ENCODE measurements at places on chromosomes 13 and 19. TPM values are rescaled to one million over a fixed set of nuclear protein-coding genes. Genes with fewer than 3 reads are reported as not detected.

DNA sequence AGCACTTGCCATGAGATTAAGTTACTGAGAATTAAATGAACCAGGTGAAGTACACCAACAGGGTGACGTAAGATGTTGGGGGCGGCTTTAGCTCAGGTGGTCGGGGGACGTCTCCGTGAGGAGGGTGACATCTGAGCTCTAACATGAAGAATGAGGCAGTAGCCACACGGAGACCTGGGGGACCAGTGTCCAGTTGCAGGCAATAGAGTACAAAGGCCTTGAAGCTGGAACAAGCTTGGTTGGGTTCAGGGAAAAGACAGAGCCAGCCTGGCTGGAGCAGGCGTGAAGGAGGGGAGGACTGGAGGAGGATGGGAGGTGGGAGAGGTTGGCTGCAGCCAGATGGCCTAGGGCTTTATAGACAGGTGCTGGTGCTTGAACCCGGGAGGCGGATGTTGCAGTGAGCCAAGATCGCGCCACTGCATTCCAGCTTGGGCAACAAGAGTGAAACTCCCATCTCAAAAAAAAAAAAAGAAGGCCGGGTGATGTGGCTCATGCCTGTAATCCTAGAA lies 1.6 kb downstream of the SPINT2 start:
- DNase-seq = no peak

The RNF17 gene
- total RNA-seq = not detected

The CBARP gene
- 2.2 TPM for total RNA-seq

- no peak for DNase-seq
Measured at GRCh38 chr13:103469771-103470170, 403.6 kb upstream of the SLC10A2 start.

The FCER2 gene
- total RNA-seq = not detected

DNA sequence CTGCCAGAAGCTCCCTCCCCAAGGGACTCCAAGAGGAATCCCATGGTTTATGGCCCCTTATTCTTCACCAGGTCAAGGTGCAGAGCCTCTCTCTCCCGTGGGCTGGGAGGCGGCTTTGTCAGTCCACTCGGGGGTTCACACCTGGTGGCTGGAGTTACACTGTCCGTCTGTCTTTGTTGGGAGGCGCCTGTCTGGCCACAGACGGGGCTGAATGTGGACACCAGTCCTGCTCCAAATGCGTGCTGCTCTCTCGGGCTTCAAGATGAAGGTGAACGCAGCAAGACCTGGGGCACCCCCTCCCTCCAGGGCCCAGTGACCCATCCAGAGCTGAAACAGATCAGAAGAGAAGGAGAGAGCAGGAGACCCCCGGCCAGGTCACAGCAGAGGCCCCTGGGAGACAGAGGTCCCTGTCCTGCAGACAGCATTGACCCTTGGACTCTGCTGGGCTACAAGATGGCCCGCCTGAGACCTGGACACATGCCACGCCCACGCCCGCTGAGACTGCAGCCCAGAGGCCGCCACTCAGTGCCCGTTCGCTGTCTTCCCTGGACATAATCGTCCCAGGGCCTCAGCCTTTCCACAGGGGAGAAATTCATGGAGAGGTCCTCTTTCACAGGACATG lies 29.9 kb upstream of the TUBGCP3 start:
- no peak for DNase-seq

- DNase-seq = no peak
Measured at GRCh38 chr19:49475191-49475917, 1.3 kb downstream of the FLT3LG start.

- DNase-seq = no peak
Measured at GRCh38 chr19:709965-710571, 1.3 kb downstream of the PALM start.

GRCh38 chr13:26216042-26216441 lies 6.1 kb downstream of the RNF6 start:
- DNase-seq = no peak

The SHISA7 gene
- total RNA-seq = not detected

The KLC3 gene
- total RNA-seq = 0.07 TPM

- DNase-seq = no peak
Measured at GRCh38 chr13:24887759-24888158, 123.8 kb downstream of the RNF17 start.

GRCh38 chr13:112530861-112531260 lies 57.1 kb downstream of the TUBGCP3 start:
- DNase-seq = no peak

The CEACAM20 gene
- not detected for total RNA-seq

- DNase-seq = no peak
Measured at GRCh38 chr19:49712397-49712859, 21.5 kb downstream of the CPT1C start.

GRCh38 chr13:99297331-99297730 lies 9.9 kb downstream of the GPR183 start:
- no peak for DNase-seq

DNA sequence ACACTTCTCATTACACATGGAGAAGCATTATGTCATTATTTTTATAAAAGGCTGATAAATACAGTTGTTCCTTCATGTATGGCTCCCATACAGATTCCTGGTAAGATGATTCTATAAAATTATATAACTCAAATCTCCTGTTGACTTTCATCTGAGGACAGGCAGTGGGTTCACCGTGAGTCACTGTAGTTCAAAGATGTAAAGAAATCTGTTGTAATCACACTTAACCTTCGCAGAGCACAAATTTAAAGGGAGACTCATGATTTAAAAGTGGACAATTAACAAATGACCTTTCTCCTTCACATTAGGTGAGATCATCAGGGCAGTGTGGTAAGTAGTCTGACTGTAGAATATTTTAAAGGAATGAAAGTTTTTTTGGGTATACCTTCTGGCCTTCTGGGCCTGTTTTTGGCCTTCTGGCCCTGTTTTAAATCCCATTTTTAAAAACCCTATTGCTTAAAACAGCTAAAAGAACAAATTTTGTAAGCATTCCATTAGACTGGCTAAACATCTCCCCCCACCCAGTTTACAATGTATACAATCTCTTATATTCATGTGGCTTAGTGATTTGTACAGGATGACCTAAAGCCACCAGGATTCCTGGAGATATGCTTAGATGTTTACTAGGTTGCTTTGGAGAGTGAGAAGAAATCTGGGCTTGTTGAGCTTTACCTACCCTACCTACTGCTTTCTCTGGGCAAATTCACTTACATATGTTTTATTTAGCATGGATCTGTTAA lies 171.2 kb downstream of the ITGBL1 start:
- DNase-seq = no peak

The ZNF112 gene
- 9.1 TPM for total RNA-seq

The ZNF208 gene
- not detected for total RNA-seq

The ZNF728 gene
- total RNA-seq = not detected

DNA sequence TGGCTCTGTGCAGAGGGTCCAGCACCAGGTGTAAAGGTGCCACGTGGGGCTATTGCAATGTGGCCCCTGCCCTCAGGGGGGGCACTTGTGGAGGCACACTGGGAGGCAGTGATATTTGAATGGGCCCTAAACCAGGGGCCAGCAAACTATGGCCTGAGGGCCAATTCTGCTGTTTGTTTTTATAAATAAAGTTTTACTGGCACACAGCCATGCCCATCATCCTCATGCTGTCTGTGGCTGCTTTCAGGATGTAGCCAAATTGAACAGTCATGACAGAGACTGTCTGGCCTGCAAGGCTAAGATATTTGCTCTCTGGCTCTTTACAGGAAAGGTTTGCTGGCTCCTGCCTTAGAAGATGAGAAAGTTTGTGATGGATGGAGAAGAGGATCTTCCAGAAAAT lies 33.9 kb upstream of the RANBP3 start:
- DNase-seq = no peak

The CDX2 gene
- total RNA-seq = not detected

The MUC16 gene
- under 0.01 TPM for total RNA-seq

- DNase-seq = peak; percentile 57
Measured at GRCh38 chr19:16566161-16566560, 6.1 kb downstream of the SLC35E1 start.

GRCh38 chr13:30906411-30907051 lies 460 bp downstream of the MEDAG start:
- DNase-seq = no peak

- no peak for DNase-seq
Measured at GRCh38 chr19:35013820-35014754, 14.0 kb downstream of the GRAMD1A start.

DNA sequence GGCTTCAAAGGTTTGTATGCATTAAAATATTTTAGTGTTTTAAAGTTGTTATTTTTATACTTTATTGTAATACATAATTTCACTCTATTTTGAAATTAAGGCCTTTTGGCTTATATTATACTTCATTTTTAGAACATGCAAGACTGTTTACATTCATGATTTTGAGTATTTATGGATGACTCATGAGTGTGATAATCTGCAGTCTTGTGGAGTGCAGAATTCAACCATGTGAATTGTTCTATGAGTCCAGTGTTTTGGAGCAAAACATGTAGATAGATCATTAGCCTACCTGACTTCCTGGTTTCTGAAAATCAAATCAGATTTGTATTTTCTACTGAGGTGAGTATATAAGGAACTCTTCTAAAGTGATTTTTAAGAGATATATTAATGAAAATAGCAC lies 241.8 kb downstream of the PCCA start:
- DNase-seq = no peak

DNA sequence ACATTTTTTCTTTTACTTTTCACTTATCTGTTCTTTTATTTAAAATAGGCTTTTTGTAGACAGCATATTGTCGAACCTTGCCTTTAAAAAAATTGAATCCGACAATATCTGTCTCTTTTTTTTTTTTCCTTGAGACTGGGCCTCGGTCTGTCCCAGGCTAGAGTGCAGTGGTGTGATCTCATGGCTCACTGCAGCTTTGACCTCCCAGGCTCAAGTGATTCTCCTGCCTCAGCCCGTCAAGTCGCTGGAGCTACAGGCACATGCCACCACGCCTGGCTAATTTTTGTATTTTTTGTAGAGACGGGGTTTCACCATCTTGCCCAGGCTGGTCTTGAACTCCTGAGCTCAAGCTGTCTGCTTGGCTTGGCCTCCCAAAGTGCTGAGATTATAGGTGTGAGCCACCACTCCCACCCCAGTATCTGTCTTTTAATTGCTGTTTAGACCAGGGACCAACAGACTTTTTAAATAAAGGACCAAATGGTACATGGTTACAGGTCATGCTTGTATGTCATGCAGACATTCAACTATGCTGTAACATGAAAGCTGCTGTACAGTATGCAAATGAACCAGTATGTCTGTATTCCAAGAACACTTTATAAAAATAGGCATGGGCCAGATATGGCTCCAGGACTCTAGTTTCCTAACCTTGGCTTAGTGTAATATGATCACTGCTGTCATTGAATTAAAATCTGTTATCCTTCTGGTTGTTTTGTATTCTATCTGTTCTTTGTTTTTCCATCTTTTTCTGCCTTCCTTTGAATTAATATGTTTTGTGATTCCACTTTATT lies 80.3 kb downstream of the GJA3 start:
- no peak for DNase-seq

DNA sequence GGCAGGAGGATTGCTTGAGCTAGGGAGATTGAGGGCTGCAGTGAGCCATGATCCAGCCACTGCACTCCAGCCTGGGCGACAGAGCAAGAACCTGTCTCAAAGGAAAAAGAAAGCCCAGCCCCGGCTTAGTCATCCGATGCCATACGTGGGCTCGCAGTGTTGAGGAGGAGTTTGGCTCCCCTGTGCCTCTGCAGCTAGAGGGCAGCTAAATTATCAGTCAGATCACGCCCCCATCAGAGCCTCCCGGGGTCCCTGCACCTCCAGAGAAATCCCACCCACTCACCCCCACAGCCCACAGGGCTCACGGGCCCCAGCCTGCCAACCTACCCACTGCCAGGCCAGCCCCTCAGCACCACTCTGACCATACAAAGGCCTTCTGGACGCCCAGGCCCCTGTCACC lies 27.6 kb downstream of the MAU2 start:
- no peak for DNase-seq

DNA sequence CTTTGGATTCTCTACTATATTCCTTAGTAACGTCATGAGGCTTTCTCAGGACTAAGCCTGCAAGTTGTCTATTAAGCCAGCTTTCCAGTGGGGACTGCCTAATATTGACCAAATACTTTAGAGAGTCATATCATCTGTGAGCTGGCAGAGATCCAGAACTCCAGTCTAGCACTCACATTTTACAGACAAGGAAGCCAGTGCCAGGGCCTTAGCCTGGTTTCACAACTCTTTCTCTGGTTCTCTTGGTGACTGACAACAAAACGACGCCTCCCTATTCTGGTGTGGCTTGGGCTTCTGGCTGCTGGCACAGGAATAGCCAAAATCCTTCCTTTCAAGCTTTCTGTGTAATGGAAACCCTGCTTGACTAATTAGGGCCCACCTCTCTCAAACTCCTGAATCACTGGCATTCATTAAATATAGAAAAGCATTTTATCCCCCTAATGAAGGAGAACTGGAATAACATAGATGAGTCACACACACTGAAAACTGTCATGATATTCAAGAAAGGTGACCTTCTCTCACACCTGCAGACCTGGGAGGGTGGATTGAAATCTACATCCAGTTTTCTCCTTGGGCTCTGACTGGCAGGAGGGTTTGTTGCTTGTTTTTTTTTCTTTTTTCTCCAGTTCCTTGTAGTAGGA lies 75.2 kb upstream of the UBL3 start:
- no peak for DNase-seq

The ZNF541 gene
- not detected for total RNA-seq

The AZU1 gene
- not detected for total RNA-seq

DNA sequence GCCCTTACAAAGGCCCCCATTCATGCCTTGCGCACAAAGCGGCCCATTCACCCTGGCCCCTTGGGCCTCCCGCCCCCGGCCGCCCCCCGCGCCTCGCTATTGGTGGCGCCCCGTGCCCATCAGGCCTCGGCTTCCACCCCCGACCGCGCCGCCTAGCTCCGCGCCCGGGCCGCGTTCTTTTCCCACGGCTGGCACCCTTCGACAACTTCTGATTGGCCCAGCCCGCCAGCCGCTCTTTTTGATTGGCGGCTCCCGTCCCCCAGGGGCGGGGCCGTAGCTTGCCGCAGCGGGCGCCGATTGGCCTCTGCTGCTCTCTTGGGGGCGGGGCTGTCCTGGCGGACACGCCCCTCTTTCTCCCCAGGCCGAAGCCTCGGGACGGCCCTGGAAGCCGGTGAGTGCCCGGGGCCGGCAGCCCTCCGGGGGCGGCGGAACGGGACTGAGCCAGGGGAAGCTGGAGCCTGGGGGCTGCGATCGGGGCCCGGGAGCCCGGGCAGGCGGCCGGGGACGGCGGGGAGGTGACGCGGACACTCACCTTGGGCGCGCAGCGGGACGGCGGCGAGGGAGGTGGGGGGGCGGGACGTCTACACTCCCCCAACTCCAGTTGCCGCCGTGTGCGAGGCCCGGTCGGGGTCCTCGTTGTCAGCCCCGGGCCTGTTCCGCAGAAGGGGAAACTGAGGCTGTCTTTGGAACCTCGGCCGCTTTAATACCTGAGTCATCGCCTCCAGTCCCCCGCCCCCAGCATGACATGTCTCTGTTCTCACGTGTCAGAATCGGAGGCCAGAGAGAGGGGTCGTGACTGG lies at the start of gene MYH14:
Gene MYH14, plus strand, starts transcription at position 342 of the 800 bp plus-strand sequence. CDS start 6,744 bp downstream, outside the sequence.
- DNase-seq = peak; percentile 19
